Renal pelvis (tissue), 12 donors: ENCODE measurements at places on chromosomes 6 and 20.

DNA sequence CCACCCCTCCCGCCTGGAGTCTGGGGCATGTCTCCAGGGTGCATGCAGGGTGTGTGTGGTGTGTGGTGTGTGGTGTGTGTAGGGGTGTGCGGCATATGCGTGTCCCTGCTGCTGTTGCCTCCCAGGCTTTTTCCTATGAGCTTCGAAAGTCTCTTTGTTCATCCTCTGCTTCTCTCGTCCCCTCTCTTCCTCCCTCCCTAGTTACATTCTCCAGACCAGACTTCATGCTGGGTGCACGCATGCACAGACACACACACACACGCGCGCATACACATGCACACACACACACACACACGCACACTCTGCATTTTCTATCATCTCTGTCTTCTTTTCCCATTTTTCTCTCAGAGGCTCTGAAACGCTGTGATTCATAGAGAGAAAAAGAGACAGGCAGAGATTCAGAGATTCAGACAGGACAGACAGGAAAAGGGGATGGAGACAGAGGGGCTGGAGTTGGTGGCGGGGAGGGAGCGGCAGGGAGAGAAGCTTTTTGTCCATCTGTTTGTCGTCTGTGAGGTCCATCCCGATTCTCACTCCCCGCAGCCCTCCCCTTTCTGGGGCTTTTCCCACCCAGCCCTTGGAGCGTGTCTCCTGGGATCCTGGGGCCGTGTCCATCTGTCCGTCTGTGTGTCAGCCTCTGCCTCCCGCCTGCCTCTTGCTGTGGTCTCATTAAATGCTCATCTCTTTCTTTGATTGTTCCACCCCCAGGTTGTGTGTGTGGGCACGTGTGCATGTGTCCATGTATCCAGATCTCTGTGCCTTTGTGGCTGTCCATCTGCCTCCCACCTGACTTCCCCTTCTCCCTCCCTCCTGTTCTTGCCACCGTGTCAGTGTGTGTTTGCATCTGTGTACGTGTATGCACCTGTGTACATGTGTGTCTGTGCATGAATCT is 62.6 kb downstream of the SRC start:
- DNase-seq = no peak

GRCh38 chr6:51533962-51534361 is 553.5 kb downstream of the PKHD1 start:
- no peak for DNase-seq

GRCh38 chr20:53919886-53920285 is 150.5 kb downstream of the BCAS1 start:
- no peak for DNase-seq

GRCh38 chr6:127177030-127177922 is 58.8 kb downstream of the RSPO3 start:
- no peak for DNase-seq

- DNase-seq = no peak
Observed at GRCh38 chr20:49291200-49291599, 13.3 kb upstream of the ZNFX1 start.

DNA sequence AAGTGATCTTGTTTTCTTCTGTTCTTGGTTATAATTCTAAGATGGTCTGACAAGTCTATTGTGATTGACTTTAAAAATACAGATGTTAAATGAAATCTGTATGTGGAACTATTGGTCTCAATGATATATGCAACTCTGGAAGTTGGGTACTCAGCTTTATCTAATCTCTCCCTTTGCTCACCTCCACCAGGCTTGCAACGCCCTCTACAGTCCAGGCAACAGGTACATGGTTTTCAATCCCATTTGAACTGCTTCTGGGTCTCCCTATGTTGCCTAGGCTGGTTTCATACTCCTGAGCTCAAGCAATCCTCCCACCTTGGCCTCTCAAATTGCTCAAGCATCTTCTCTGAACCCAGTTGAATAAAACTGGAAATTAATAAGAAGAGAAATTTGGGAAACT is 25.6 kb upstream of the HLA-DQB1 start:
- DNase-seq = no peak

DNA sequence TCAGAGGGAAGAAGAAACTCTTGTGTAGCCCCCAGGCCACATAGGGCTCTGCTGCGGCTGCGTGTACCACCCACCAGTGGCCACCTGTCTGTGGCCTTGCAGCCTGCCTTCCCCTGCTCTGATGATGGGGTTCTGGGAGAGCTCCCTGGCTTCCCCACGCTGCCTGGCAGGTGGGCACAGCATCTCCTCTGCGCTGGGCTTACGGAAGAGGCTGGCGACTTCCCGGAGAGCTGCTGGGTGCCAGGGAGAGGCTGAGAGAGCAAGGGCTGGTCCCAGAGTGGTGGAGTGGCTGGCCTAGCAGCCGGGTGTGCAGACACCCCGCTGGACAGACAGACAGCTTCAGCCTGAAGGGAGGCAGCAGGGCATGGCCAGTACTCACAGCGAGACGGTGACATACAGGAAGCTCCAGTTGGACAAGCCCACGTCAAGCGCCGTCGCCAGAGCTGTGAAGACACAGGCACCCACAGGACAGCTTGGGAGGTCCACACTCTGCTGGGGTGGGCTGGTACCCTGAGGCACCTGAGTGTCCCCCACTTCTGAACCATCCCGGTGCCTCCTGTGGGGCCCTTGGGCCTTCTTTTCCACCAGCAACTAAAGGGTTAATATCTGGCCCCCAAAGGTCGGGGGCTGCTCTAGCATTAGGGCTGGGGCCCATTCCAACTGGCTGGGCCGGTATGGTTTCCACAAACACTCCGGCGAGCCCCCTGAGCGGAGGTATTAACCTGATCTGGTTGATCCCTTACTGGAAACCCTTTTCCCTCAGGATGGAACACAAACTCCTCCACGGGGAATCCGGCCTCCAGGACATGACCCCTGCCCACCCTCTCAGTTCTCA is 48.1 kb upstream of the CDH22 start:
- DNase-seq = no peak

- no peak for DNase-seq
Observed at GRCh38 chr6:133542056-133542821, 301.1 kb downstream of the EYA4 start.

GRCh38 chr6:72205500-72205899 is 319.1 kb downstream of the RIMS1 start:
- DNase-seq = no peak

- DNase-seq = no peak
Observed at GRCh38 chr6:2899596-2899995, 3.5 kb downstream of the SERPINB9 start.

DNA sequence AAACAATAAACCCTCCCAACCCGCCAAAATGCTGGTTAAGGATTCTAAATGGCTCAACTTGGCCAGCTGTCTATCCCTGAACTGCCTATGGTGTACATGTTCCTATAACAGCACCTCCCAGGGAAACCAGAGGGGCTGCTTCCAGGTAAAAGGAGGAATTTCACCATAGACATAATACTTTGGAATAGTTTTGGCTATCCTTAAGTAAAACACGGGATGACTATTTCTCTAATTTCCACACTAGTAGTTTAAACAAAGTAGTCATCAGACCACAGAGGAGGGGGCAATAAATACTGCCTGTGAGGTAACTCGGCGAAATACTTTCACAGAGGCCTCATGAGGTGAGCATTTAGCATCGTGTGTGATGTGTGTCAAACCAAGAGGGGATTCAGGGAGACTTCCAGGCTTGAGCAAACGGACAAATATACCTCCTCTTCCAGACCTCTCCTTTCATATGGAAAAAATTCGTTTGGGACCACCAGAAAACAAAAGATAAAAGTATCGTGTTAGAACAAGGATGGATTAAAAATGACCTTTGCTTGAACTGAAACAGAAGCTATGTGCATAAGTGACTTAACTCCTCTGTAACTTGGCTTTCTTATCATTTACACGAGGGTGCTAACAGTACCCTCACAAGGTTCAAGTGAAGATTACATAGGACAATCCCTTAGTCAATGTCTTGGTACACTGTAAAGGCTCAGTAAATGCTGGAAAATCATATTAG is 1.0 kb upstream of the XRN2 start:
- peak; percentile 9 for DNase-seq

- DNase-seq = no peak
Observed at GRCh38 chr6:14876778-14877613, 368.9 kb upstream of the JARID2 start.

DNA sequence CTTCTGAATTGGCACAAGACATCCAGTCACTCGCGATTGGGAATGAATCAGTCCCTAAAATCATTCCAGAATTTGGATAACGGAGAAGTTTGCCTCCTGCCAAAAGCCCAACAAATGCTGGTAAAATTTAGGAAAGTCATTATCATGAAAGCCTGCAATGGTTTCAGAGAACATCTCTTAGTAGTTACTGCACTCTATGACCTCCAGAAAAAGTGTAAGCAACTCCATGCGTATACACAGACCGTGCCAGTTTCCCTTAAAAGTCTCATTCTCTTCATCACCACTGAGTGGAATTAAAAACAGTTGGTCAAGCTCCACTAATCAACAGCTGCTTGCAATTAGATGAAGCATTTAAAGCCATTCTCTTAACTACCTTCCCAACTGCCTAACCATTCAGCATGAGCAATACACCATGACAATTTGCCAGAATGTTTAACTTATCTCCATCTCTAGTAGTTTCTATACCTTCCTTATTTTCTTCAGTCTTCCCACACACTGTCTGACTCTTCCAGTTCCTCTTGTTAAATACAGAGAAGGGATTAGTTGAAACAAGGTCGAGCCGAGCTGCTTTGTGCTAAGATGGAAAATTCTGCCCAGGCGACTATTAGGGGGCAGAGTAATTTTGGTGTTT is 183.6 kb upstream of the PRDM1 start:
- peak; percentile 33 for DNase-seq

DNA sequence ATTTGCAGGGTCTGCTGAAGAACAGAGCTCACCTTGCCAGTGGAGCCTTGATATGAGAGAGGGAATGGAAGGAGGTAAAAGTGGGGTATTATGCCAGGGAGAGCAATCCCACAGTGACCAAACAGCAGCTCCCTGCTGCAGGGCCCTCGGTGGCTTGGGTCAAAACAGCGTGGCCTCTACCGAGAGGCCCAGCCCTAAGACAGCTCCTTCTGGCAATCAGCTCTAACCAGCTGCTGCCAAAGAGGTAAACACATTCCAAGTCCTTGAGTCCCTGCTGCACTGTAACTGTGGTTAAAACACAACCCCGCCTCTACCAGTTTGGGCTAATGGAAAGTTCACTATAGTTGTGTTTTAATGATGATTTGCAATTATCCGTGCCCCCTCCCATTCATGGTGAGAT is 1.4 kb upstream of the DAAM2 start:
- no peak for DNase-seq

- DNase-seq = no peak
Observed at GRCh38 chr6:15370733-15371671, 125.1 kb downstream of the JARID2 start.

GRCh38 chr6:85580878-85581267 is 12.8 kb downstream of the SNX14 start:
- no peak for DNase-seq

GRCh38 chr6:111486921-111487320 is 3.9 kb upstream of the REV3L start:
- no peak for DNase-seq

- no peak for DNase-seq
Observed at GRCh38 chr6:158706369-158706982, 56.6 kb downstream of the SYTL3 start.

GRCh38 chr6:167975458-167975857 is 22.0 kb upstream of the KIF25 start:
- DNase-seq = no peak

DNA sequence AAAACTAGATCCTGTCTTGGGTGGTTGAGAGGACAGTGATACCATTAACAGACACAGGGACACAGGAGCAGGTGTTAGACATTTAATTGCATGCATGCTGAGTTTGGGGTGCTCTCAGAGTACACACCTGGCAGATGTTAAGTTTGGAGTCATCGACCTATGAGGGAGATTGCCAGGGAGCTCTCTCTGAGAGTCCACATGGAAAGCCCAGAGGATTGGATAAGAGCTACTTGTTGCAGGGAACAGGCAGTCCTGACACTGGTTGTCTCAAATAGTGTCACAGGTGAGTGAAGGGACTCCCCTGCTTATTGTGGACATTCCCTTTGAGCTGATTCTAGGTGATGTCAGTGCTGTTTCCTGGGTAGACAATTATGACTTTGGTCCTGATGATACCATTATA is 3.1 kb downstream of the ATRN start:
- DNase-seq = no peak

- DNase-seq = no peak
Observed at GRCh38 chr20:48877304-48877703, 44.2 kb upstream of the ARFGEF2 start.

GRCh38 chr6:144055121-144055931 is 40.0 kb downstream of the SF3B5 start:
- DNase-seq = no peak

- DNase-seq = no peak
Observed at GRCh38 chr6:33315793-33316602, 1.5 kb downstream of the ZBTB22 start.

- DNase-seq = no peak
Observed at GRCh38 chr20:40575851-40576250, 113.2 kb downstream of the MAFB start.

- no peak for DNase-seq
Observed at GRCh38 chr6:3871939-3872338, 22.8 kb downstream of the FAM50B start.

DNA sequence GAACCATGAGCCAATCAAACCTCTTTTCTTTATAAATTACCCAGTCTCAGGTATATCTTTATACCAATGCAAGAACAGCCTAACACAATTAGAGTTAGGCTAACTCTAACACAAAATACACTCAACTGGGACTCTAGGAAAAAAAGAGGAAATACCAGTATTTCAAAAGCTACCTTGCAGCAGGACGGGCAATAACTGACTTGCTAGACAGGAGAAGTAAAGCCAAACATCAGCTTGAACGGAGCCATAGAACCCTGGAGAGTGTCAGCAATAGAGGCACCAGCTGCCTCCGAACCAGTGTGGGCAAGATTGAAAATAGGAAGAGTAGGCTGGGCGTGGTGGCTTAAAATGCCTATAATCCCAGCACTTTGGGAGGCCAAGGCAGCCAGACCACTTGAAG is 162.0 kb upstream of the SOX4 start:
- DNase-seq = no peak

- DNase-seq = no peak
Observed at GRCh38 chr6:145643760-145644159, 91.6 kb downstream of the EPM2A start.

- no peak for DNase-seq
Observed at GRCh38 chr20:58584881-58585752, 66.0 kb upstream of the STX16 start.

- DNase-seq = no peak
Observed at GRCh38 chr6:107684996-107685395, 139.1 kb downstream of the SCML4 start.

DNA sequence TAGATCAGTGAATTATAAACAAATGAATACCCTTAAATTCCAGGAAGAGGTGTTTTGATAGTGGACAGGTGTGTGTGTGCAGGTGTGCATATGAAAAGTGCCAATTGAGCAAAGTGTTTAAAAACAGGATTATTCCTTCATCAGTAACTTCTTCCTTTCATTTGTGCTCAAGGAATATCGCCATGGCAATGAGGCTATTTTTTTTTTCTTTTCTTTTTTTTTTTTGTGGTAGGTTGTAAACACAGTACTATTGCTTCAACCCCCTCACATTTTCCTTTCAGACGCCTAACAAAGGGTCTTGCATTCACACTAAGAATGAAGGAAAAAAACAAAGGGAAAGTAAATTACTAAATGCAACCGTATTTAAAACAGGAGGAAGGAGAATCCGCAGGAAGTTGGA is 2.0 kb upstream of the HSPA1B start:
- no peak for DNase-seq
